ENCODE measurements at places on chromosomes 6 and 20.

DNA sequence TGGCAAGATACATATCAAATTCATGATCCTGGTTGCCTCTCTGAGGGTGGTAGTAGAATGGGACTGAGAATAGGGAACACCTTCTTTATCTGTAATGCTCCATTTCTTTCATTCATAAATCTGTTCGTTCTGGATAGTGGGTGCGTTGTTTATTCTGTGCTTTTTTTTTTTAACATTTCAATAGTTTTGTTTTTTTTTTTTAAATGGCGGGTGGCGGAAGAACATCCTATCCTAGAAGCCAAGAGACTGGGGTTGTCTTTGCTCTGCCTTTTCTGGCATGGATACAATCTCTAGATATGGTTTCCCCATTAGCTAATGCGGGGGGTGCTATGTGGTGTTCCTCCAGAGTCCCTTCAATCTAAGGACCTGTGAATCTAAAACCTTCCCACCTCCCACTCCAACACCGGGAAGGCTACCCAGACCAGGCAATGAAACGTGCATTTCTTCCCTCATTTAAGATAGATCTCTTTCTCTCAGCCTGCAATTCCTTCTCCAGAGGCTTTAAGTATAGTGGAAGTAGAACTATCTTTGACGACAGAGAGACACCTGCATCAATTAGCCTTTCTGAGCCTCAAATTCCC is 883 bp upstream of the CCDC28A start:
- no peak for DNase-seq

DNA sequence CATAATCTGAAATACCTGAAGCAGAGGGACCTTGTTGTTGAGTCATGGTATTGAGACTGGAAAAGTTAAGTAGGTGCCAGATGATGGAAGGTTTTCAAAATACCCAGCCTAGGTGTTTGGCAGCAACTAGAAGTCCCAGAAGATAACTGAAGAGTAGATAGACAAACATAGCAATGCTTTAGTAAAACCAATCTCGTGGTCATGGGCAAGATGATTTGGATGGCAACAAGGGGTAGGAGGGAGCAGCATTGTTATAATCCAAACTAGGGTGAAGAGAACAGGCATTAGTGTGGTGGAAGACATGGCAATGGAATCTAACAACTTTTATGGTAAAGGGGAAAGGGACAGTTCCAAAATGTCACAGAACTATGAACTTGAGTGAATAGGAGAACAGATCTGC is 2.3 kb downstream of the FILIP1 start:
- no peak for DNase-seq

GRCh38 chr6:126805861-126806260 is 312.6 kb upstream of the RSPO3 start:
- no peak for DNase-seq

GRCh38 chr6:12875051-12875450 is 158.5 kb downstream of the PHACTR1 start:
- no peak for DNase-seq

DNA sequence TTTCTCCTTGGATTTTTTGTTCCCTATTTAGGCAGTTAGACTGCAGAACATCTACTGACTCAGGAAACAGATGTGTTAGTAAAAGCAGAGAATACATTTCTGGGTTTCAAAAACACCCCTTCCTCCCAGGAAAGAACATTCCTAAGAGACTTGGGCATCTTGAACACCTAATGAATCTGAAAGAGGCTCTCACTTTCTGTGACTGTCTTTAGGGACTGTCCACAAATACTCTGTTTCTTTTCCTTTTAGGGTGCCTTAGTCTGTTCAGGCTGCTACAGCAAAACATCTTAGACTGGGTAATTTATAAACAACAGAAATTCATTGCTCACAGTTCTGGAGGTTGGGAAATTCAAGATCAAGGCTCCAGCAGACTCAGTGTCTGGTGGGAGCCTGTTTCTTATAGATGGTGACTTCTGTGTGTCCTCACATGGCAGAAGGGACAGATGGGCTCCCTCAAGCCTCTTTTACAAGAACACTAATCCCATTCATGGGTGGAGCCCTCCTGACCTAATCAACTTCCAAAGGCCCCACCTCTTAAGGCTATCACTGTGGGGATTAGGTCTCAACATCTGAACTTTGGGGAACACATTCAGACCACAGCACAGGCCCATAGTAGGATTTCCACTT is 19.4 kb upstream of the CCN5 start:
- DNase-seq = no peak

DNA sequence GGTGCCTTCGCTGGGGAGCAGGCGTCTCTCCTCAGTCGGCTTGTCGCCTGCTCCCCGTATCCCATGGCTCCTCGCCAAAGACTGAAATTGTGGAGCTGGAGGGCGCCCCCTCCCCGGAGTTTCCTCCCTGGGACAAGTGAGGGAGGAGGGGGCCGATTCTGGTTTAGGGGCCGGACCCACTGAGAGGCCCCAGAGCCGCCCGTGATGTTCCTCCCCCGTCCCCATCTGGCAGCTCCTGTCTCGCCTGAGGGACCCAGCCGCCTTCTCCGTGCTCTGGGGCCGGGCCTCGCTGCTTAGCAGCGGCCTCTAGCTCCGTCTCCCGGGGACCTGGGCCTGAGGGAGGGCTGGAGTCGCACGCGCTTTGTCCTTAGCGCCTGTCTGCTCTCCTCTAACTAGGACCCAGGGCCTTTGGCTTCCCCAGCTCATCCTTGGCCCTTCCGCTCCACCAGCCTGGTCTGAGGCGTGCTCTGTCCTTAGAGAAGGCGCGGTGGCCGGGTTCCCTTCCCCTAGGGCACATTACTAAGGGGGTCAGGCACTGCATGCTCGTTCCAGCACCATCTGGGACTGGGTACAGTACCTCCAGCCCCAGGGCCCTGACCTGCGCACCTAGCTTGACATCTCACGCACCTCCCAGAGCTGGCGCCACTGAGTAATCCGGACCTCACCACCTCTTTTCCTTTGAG is 29.7 kb downstream of the SLC12A5 start:
- no peak for DNase-seq

DNA sequence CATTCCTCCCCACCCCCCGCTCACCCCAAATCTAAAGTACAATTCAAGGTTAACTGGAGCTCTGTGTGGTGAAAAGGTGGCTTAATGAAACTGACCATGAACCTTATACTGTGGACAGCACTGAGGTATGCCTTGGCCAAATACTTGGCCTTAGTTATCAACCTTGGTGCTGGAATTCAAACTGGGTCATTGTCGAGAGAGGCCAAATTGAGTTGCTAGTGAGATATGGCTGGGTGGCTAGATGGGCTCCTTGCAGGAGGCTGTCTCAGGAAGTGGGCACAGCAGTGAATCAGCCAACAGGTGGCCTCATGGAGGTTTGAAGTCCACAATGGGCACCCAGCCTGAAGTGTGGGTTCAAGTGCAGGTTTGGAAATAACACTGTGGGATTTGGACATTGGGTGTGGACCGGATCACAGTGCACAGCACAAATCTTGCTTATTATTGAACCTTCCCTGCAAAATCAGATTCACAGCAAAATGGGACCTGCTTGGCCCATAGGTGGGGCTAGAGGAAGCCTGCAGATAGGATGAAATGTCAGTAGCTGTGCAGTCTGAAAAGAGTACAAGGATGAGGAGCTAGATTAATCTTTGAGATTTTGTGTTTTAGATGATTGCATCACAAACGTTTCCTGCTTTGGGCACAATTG is 5.6 kb upstream of the BTBD3 start:
- DNase-seq = no peak

GRCh38 chr20:62159839-62160238 is 16.3 kb downstream of the SS18L1 start:
- DNase-seq = no peak

DNA sequence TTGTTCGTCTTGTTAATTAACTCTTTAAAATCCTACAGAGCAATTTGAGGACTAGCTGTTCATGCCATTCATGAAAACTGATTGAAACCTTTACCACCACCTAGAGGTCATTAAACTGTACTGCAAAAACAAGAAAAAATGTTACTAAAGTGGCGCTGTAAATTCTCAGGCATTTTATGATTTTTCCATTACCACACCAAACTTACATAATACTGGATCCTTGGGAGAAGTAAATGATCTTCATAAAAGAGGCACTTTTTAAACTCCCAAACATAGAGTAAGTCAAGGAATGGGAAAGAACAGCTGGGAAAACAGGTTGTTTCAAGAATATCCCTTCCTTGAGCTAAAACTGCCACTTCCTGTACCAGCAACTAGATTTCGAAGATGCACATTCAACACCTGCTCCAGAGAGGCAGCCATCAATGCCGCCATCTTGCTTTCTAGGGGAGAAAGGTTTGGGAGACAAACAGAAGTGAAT is 54.3 kb downstream of the MYLIP start:
- no peak for DNase-seq

DNA sequence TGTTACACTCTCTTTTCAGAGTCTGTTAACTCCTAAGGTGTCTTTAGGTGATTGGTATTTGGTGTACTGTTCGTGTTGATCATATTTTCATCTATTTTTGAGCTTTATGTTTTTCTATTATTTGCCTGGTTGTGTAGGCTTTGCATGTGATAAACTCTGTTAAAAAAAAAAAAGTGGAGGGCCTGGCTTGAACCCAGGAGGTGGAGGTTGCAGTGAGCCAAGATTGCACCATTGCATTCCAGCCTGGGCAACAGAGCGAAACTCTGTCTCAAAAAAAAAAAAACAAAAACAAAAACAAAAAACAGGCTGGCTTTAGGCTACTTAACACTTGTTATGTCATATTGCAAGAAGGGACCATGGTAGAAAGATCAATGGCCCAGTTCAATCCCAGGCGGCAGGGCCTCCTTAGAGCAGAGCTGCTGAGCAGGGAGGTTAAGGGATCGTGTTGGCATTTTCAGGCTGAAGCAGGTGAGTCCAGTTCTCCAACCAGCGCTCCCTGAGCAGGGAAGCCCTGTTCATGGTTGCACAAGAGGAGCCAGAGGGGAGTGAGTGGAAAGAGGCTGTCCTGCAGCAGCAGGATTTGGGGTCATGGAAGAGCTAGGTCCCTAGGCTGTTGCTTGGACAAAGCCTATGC is 8.5 kb downstream of the PYGB start:
- no peak for DNase-seq

- DNase-seq = no peak
Observed at GRCh38 chr6:80454197-80454596, 347.7 kb downstream of the BCKDHB start.

GRCh38 chr6:14095437-14095836 is 22.1 kb upstream of the CD83 start:
- no peak for DNase-seq

DNA sequence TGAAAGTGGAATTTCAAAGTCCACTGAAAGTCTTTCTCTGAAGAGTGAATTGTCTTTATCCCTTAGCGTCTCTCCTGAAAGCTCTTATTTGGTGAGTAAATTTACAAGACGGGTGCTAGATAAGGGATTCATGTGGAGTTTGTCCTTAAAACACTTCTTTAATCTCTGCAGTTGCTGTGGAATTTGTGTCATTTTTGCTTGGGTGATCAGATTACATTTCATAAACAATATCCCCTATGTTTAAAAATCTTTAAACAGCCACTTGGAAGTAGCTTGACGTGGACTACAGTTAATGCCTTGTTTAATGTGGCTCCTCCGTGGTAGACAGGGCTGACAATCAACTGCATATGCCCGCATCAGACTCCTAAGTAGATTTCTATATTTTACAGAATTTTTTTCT is 175.4 kb upstream of the ZNF217 start:
- no peak for DNase-seq

- DNase-seq = no peak
Observed at GRCh38 chr6:88807622-88808021, 155.8 kb downstream of the RNGTT start.

GRCh38 chr6:15755526-15755925 is 92.7 kb upstream of the DTNBP1 start:
- no peak for DNase-seq

GRCh38 chr20:10004900-10005299 is 29.9 kb upstream of the ANKEF1 start:
- DNase-seq = no peak

DNA sequence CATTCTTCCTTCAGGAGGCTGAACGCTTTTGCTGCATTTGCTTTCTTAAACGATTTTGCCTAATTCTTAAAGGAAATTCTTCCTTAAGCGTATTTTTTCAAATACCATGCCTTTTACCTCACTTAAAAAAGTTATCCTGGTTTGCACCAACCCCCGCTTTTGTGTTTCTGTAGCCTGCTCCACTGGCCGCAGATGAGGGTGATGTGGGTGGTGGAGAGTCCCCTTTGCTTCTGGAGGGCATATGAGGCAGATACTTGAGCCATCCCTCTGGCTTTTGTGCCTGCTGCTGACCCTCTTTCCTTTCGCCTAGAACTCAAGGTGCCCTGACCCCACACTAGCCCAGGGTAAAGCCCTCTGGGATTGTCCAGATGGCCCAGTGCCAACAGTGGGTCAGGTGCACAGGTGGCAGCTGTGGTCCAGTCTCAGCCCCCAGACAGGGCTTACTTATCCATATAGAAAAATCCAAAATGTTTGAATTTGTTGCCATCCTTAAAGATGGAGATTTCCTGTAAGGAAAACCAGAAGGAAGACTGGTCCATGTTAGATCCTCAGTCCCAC is 43.9 kb downstream of the SPATA2 start:
- no peak for DNase-seq

GRCh38 chr6:39156801-39157200 is 41.8 kb upstream of the SAYSD1 start:
- no peak for DNase-seq

DNA sequence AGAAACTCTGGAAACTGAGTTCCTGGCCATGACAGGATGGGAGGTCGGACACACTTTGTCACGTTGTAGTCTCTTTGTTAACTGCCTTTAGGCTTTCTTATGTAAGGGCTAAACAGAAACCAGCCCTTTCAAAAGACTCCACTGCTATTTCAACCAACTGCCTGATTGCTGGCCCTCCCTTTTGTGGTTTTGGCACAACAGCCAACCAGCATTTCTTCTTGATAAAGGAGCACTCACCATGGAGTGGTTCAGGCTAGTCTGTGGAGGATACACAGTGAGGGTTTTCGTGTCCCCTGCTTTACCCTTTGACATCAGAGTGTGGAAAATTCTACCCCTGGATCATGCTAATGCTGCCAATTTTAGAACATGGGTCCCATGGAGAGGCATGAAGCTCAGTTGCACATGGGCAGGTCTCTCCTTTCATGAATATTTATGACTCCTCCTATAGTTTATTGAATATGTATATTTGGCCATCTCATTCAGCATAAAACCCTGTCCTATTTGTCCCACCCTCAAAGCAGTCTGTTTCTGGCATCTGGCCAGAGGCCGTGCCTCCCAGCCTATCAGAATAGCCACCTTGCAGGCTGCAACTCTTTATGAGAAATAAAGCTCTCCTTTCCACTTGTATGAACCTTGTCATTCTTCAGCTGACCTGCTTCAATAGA is 148.3 kb downstream of the HS3ST5 start:
- no peak for DNase-seq
